ENCODE measurements at places on chromosomes 2 and 18.

DNA sequence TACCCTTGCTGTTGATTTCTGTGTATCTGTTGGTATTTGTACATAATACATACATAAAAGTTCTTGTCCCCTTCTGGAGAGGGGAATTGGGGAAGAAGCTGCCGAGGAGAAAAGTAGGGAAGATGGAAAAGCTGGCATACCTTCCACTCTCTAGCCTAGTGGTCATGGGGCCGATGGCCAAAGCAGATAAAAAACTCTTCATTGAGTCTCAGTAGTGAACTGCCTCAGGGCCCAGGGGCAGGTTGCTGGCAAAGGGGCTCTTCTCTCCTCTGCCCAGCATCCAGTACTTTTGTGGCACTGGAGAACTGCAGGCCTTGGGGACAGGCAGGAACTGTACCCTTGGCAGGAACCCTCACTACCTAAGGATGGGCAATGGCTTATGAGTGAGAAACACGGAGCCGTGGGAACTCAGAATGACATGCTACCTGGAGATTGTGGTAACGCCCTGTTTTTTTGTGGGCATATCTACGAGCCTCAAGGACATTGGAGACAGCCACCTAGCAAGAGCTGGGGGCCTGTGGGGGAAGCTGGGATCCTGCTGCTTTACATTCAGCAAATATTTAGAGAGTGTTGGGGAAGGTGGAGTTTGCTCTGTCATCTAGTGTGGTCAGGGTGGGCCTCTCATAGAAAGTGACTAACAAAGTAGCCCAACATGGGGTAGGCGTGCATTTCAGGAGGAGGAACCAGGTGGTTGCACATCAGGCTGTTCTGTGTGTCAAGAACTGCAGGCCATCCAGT lies 22.6 kb upstream of the ITGB6 start:
- DNase-seq = no peak

DNA sequence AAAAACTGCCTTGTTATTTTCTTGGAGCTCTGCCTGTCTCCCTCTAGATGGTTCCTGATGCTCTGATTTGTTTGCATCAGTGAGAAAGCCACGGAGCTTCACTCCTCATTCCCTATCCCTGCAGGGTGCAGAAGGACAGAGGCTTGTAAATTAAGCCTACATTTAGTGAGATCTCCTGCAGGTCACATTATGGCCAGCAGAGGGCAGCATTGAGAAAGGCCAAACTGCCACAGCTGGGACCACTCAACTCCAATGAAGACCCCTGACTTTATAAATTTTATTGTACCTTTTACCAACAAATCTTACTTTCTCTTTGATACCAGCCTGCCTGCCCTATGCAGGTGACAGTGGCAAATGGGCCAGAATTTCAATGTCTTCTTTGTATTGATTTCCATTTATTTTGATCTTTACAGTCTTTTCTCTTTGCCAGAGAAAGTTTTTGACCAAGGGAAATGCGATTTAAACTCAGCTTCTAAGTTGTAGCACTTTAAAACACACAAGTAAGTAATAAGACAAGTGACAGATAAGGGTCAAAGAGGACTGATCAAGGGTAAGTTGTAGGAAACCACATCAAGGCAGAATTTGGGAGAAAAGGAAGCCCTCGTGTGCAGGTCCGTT lies 1029.1 kb upstream of the KLHL29 start:
- DNase-seq = peak; percentile 28

- no peak for DNase-seq
These were observed 25.8 kb downstream of the CAB39 start for GRCh38 chr2:230738391-230738811.

- DNase-seq = no peak
These were observed 10.4 kb downstream of the HS6ST1 start for GRCh38 chr2:128308284-128308731.

- DNase-seq = no peak
These were observed 30.3 kb downstream of the AKAIN1 start for GRCh38 chr18:5166606-5167280.

All from stimulated activated CD8-positive, alpha-beta memory T cell treated with anti-CD3 and anti-CD28 coated beads, Interleukin-2, amount 100 ng/mL, for 48 hours (primary cell).